ENCODE measurements at places on chromosomes 1 and 21.
A peak's percentile ranks its signal among the peaks of the same experiment; 100 is the strongest.

- DNase-seq, result no peak
Observed at GRCh38 chr1:147815503-147815902, 55.1 kb upstream of the GJA5 start.

DNA sequence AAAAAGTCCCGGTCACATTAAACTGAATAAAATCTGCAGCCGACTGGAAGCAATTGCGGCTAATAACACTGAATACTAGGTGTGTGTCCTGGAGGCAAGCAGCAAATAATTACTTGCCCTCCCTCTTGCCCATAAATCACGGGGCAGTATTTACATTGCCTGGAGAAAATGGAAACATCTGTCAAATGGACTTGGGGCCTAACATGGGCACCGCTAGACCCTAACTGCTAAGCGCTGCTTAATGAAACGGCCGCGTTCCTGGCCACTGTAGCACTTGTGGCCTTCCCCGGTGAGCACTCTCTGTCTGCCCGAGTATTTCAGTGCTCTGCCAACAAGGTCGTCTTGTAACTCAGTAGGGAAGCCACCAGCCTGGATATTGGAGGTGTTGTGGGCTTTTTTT lies 23.9 kb upstream of the KNCN start:
- DNase-seq, result no peak

- DNase-seq, result no peak
Observed at GRCh38 chr1:221117548-221117951, 238.3 kb downstream of the HLX start.

DNA sequence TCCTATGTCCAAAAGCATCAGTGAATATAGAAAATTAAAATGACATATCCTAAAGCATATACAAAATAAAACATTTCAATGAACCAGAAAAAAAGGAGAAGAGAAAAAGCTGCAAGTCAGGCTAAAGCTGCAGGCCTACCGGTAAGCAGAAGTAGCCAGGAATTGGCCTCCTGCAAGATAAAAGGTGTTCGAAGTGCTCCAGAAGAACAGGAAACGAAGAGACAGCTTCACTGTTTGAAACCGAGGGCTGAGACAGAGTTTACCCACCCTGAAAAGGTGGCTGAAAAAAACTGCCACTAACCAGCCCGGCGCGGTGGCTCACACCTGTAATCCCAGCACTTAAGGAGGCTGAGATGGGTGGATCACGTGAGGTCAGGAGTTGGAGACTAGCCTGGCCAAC lies 37.4 kb downstream of the NSL1 start:
- DNase-seq, result no peak

DNA sequence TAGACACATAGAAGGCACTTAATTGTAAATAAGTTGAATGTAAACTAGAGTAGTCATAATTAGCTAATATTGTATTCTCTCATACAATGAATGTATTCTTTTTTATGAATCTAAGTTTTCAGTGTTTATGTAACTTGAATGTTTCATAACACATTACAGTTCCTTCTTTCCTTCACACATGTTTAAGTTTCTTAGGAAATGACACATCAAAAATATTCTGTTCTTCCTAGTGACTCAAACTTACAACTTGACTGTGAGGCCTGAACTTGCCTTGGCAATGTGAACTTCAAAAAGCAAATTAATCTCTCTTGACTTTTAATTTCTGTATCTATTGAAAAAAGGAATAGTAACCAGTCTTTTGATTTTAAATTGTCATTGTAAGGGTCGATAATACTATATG lies 700.1 kb downstream of the KCNT2 start:
- no peak for DNase-seq

GRCh38 chr1:147388969-147389368 lies 146.5 kb downstream of the CHD1L start:
- DNase-seq, result no peak

DNA sequence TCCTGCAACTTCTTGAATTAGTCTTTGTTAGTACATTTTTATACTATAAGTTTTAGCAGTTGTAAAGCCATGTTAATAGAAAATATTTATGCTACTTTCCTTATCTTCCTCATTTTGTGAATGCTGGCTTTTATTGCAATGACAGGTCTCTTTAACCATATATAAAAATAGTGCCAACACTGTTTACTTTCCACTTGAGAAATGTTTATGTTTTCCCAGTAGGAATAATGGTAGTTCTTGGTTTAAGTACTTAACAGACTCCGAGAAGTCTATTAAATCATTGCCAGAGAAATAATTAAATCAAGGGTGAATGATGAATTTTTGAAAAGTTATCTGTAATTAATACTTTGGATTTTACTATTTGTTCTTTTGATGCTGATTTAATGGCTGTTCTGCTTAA lies 9.7 kb downstream of the CHML start:
- DNase-seq, result no peak

DNA sequence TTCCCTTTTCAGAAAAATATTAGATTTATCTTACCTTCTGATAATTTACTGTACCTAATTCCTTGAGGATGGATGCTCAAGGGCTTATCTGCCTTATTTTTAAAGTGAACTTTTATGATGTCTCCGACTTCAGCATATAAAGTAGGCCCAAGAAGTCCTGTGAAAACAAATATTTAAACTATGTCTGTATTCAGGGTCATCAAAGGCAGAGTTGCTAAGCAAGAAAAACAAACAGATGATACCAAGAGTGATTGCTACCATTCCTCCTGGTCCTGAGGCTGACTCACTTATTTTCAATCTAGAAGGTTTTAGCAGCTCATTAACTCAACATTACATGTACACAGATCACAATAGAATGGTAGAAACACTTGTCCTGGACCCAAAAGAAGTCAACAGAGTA lies 14.1 kb downstream of the F5 start:
- peak; percentile 11 for DNase-seq

GRCh38 chr1:59900640-59901039 lies 25.9 kb downstream of the CYP2J2 start:
- no peak for DNase-seq

DNA sequence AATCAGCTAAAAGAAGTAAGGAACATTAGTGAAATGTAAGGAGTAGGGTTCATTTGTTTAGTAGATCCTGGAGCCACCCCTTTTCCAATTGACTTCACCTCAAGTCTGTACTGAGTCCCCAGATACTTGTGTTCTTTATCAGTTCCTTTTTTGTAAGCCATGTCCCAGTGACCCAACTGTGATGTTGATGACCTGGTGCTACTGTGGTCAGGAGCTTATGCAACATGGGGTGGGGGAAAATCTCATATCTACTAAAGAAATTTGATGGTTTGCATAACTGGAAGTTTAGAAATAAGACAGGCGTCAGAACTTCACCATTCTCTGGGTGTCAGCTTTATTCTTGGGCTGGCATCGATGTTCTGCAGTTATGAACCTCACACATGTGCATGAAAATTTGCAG lies 120.5 kb downstream of the LRRC7 start:
- no peak for DNase-seq

DNA sequence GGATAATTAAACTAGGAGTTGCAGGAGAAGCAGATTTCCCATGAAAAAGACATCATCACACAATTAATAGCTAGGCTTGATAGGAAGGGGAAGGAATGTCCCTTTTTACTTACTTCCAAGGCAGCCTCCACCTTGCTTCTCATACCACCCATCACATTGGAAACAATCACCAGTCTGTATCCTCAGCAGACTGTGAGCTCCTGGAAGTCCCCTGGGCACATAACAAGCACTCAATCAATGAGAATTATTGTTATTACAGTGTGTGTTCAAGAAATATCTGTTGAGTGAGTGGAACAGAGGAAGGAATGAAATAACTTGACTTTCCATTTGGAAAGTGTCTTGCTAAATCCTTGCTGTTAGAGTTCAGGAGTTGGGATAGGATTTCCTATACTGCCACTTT lies 36.2 kb downstream of the HIVEP3 start:
- DNase-seq, result no peak

GRCh38 chr1:30664103-30664755 lies 59.2 kb downstream of the MATN1 start:
- DNase-seq, result peak; percentile 39

GRCh38 chr1:154768456-154769125 lies 101.5 kb downstream of the KCNN3 start:
- DNase-seq, result no peak

DNA sequence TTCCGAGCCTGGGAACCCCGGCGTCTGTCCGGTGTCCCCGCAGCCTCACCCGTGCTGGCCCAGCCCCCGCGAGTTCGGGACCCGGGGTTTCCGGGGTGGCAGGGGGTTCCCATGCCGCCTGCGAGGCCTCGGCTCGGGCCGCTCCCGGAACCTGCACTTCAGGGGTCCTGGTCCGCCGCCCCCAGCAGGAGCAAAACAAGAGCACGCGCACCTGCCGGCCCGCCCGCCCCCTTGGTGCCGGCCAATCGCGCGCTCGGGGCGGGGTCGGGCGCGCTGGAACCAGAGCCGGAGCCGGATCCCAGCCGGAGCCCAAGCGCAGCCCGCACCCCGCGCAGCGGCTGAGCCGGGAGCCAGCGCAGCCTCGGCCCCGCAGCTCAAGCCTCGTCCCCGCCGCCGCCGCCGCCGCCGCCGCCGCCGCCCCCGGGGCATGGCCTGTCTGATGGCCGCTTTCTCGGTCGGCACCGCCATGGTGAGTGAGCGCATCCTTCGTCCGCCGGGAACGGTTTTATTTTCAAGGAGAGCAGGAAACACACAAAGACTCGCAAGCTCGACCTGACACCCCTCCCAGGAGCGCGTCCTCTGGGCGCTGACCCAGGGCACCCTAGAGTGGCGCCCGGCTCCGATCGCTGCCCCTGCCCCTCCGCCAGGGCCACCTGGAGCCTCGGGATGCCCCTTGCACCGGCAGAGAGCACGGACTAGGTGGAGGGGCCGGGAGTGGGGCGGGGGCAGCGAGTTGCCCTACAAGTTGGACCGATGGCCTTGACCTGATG lies at the start of gene ABCG1:
Gene ABCG1, plus strand, starts transcription at position 305 of the 770 bp plus-strand sequence. Its CDS starts 123 bp downstream, at position 428.
- peak; percentile 67 for DNase-seq

- DNase-seq, result no peak
Observed at GRCh38 chr1:20884513-20884912, 97.4 kb upstream of the HP1BP3 start.

DNA sequence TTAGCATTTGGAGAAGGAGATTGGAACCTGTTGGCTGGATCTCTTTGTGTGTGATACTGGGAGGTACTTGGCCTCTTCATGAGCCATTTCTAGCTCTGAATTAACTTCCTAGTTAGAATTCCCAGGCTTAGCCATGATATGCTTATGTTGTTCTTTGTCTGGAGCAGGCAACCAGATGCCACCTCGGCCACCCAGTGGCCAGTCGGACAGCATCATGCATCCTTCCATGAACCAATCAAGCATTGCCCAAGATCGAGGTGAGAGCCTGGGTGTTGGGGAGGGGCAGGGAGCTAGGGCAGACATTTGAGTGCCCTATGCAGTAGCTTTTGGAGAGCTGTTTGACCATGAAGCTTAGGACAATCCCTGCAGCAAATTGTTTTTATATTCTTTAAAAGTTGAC lies 26.5 kb upstream of the PIGV start:
- DNase-seq, result no peak

DNA sequence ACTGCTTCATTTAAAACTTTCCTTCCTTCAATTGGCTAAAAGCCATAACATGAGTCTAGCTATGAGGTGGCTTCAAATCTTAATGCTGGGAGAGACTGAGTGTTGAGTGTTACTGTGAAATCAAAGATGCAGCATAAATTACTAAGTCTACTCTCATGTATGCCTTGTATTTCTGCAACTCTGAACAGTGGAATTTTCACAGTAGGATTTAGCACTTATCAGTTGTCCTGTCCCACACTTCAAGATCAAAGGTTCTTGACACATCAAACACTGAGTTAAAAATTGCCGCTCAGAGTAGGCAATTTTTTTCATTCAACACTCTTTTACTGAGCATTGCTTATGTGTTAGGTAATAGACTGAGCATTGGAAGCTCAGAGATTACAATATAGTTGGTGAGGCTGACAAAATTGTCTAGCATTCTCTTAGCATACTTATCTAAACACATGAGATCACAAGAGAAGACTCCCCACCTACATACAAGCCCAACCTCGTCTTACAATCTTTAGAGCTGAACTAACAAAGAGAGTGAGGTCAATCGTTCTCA lies 56.4 kb upstream of the ADORA3 start:
- no peak for DNase-seq

DNA sequence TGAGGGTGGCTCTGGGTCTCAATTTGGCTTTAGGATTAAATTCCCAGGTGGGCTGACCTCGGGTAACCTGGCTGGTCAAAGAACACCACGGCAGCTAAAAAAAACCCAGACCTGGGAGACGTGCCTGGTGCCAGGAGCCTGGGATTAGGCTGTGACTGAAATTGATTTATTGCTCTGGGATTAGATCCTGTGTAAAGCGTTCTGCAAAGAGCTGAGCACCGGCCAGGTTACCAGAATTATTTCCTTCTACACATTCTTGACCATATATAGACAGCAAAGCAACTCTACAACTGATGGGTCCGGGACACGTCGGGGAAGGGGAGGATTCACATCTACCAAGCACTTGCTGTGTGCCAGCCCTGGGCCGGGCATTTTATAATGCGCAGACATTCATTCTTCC lies 45.2 kb downstream of the TMCO4 start:
- DNase-seq, result peak; percentile 89

GRCh38 chr1:207744000-207744534 lies 7.8 kb upstream of the CD46 start:
- no peak for DNase-seq

GRCh38 chr1:228721407-228721806 lies 13.9 kb upstream of the RHOU start:
- DNase-seq, result peak; percentile 86

DNA sequence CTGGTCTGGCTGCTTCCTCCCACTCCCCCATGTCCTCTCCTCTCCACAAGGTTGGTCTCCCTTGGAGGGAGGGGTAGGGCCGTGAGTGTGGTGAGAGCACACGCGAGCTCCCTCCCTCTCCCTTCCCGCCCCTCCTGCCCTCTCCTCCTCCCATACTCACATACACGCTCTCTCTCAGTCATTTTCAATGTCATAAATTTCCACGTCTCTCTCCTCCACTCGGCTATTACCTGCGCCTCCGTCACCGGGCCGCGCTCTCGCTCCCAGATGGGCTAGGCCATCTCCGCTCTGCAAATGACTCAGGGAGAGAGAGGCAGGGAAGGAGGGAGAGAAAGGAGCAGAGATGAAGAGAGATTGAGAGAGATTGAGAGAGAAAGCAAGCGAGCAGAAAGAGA lies 36.7 kb upstream of the DMBX1 start:
- no peak for DNase-seq

GRCh38 chr1:161198194-161198896 lies 509 bp downstream of the ADAMTS4 start:
- DNase-seq, result no peak

DNA sequence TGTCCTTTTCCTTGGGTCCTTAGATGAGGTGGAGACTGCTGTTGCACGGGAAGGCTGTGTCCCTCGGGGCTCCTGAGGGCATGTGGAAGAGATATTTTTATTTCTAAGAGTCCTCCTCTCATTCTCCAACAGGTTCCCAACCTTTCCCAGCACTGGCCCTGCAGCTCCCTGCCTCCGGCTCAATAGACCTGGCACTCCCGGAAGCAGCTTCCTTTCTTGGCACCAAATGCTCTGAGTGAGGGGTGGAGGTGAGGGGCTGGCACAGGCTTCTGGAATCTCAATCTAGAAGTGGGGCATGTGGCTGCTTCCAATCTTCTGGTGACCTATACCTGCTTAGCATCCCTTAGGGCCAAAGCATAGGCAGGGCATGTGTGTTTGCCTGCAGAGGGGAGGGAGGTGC lies 4.5 kb downstream of the ETV3L start:
- DNase-seq, result no peak

GRCh38 chr1:7469255-7469938 lies 301.7 kb upstream of the VAMP3 start:
- no peak for DNase-seq

- DNase-seq, result no peak
Observed at GRCh38 chr1:63987628-63988024, 213.8 kb downstream of the ROR1 start.

- DNase-seq, result no peak
Observed at GRCh38 chr1:87450615-87451209, 122.0 kb downstream of the LMO4 start.
